ENCODE measurements at places on chromosomes 2 and 18. TPM values are rescaled to one million over a fixed set of nuclear protein-coding genes. Genes with fewer than 3 reads are reported as not detected.

The ASPRV1 gene
- 0.20 TPM for total RNA-seq

The SAG gene
- not detected for total RNA-seq

The TRABD2A gene
- 22.4 TPM for total RNA-seq

The NTSR2 gene
- not detected for total RNA-seq

The KCNG2 gene
- not detected for total RNA-seq

The KCNJ13 gene
- not detected for total RNA-seq

The TMEM200C gene
- not detected for total RNA-seq

The SERPINB4 gene
- total RNA-seq: under 0.01 TPM

The SLC9A4 gene
- total RNA-seq: not detected

The RBKS gene
- 2.0 TPM for total RNA-seq

The SEMA4F gene
- total RNA-seq: 3.3 TPM

The ARHGAP28 gene
- total RNA-seq: 9.4 TPM

The MBD1 gene
- total RNA-seq: 60.4 TPM

The SLC19A3 gene
- 1.4 TPM for total RNA-seq

The CDH7 gene
- not detected for total RNA-seq

The DLX1 gene
- total RNA-seq: under 0.01 TPM

The SH2D6 gene
- under 0.01 TPM for total RNA-seq

The HTR2B gene
- 2.6 TPM for total RNA-seq

The D2HGDH gene
- 10.9 TPM for total RNA-seq

The PLCD4 gene
- 2.2 TPM for total RNA-seq

The GNAL gene
- 2.2 TPM for total RNA-seq

The CCL20 gene
- total RNA-seq: 1.2 TPM

The KYNU gene
- 15.2 TPM for total RNA-seq

The PRSS56 gene
- total RNA-seq: not detected

The PROKR1 gene
- not detected for total RNA-seq

The MYO5B gene
- total RNA-seq: under 0.01 TPM

The EDAR gene
- total RNA-seq: not detected

The POTEJ gene
- total RNA-seq: not detected

The EN1 gene
- 6.6 TPM for total RNA-seq

The IL1R2 gene
- total RNA-seq: 0.39 TPM

The MC4R gene
- not detected for total RNA-seq

The ONECUT2 gene
- total RNA-seq: under 0.01 TPM

The KIDINS220 gene
- 66.5 TPM for total RNA-seq

The WNT10A gene
- not detected for total RNA-seq

The ICOS gene
- total RNA-seq: not detected

The REG1B gene
- total RNA-seq: not detected

The APLF gene
- total RNA-seq: 4.0 TPM

The ANKRD39 gene
- total RNA-seq: 7.2 TPM

The SGPP2 gene
- total RNA-seq: not detected

The HYCC2 gene
- 8.2 TPM for total RNA-seq

The ERBB4 gene
- under 0.01 TPM for total RNA-seq

The CLEC4F gene
- not detected for total RNA-seq

The ZNF516 gene
- total RNA-seq: 23.1 TPM

The PTPN2 gene
- 26.5 TPM for total RNA-seq

The PLCL1 gene
- 0.37 TPM for total RNA-seq

The LHCGR gene
- not detected for total RNA-seq

The FSHR gene
- total RNA-seq: not detected

The ZRANB3 gene
- total RNA-seq: 11.4 TPM

The ABHD1 gene
- not detected for total RNA-seq

The BOLL gene
- not detected for total RNA-seq

The DTNB gene
- total RNA-seq: 8.5 TPM

The PTH2R gene
- total RNA-seq: 0.37 TPM

The SNX17 gene
- 134 TPM for total RNA-seq

The SULT1C4 gene
- total RNA-seq: not detected

The MC5R gene
- total RNA-seq: not detected

The ARL4C gene
- total RNA-seq: 5.5 TPM

The DLGAP1 gene
- total RNA-seq: 1.5 TPM

The UGP2 gene
- 224 TPM for total RNA-seq

Measured in subcutaneous preadipocyte (primary cell).